ENCODE measurements at places on chromosomes 16 and 17. TPM values are rescaled to one million over a fixed set of nuclear protein-coding genes. Genes with fewer than 3 reads are reported as not detected.

- H3K4me1 ChIP-seq = peaks cover 32% of the 10 kb centered on the region
- DNase-seq = peak; percentile 24
These were observed 549 bp downstream of the SLC26A11 start for GRCh38 chr17:80220736-80221215.

DNA sequence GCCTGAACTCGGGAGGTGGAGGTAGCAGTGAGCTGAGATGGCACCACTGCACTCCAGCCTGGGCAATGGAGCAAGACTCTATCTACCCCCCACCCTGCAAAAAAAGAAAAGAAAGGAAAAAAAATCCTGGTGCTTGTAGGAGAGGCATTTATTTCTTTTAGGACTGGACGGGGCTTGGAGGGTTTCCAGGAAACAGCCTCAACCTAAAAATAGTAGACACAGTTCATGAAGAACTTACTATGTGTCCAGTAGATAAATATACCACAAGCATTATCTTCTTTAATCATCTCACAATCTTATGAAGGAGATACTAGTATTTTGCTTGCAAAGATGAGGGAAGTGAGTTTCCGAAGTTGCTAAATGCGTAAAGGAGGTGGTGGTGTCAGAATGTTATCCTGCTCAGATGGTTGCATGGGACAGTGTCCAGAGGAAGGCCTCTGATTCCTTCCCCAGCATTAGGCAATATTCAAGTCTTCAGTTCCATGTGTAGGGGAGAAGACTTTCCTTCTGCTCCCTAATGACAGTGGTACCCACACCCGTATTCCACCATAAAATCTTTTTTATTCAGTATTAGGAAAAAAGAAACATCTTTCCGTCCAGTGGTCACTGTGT lies 263.2 kb downstream of the WWOX start:
- H3K36me3 ChIP-seq = no peaks in the 10 kb centered on the region
- H3K27ac ChIP-seq = no peak overlapping the region
- no peak for DNase-seq

GRCh38 chr17:28811651-28812090 lies 30.9 kb downstream of the FAM222B start:
- peak overlapping the region; percentile 95 for H3K27ac ChIP-seq
- H3K4me1 ChIP-seq = peaks cover 31% of the 10 kb centered on the region
- H3K36me3 ChIP-seq = no peaks in the 10 kb centered on the region
- no peaks in the 10 kb centered on the region for H3K27me3 ChIP-seq
- H3K4me3 ChIP-seq = peak overlapping the region; percentile 99
- DNase-seq = no peak

GRCh38 chr17:83179374-83179773 lies 100.0 kb downstream of the METRNL start:
- no peaks in the 10 kb centered on the region for H3K27me3 ChIP-seq
- H3K27ac ChIP-seq = no peak overlapping the region
- no peak for DNase-seq
- H3K4me1 ChIP-seq = no peaks in the 10 kb centered on the region
- H3K36me3 ChIP-seq = no peaks in the 10 kb centered on the region

GRCh38 chr17:29945281-29945680 lies 3.8 kb downstream of the EFCAB5 start:
- no peak overlapping the region for H3K4me3 ChIP-seq
- H3K4me1 ChIP-seq = no peaks in the 10 kb centered on the region
- DNase-seq = no peak
- no peak overlapping the region for H3K27ac ChIP-seq
- H3K36me3 ChIP-seq = no peaks in the 10 kb centered on the region
- H3K27me3 ChIP-seq = no peaks in the 10 kb centered on the region

DNA sequence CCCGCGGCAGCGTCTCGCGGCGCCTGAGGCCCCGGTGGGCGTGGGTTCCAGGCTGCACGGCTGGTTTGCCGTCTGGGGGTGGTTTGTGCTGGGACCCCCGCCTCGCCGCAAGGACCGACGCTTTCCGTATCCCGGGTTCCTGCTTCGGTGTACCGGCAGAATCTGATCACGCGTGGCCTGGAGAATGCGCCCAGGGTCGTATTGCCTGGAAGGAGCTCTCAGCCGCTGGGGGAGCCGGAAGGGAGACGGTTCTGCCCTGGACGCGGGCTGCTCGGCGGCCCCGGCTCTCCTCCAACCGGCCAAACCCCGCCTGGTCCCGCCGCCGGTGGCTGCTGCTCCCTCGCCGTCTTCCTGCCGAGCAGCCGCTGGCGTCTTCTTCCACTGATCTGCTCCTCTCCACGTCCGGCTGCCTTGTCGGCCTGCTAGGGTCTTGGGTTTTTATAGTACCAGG lies 39.8 kb downstream of the ZNF778 start:
- peaks cover 13% of the 10 kb centered on the region for H3K4me1 ChIP-seq
- no peak overlapping the region for H3K27ac ChIP-seq
- H3K36me3 ChIP-seq = no peaks in the 10 kb centered on the region
- H3K4me3 ChIP-seq = no peak overlapping the region
- H3K27me3 ChIP-seq = no peaks in the 10 kb centered on the region

DNA sequence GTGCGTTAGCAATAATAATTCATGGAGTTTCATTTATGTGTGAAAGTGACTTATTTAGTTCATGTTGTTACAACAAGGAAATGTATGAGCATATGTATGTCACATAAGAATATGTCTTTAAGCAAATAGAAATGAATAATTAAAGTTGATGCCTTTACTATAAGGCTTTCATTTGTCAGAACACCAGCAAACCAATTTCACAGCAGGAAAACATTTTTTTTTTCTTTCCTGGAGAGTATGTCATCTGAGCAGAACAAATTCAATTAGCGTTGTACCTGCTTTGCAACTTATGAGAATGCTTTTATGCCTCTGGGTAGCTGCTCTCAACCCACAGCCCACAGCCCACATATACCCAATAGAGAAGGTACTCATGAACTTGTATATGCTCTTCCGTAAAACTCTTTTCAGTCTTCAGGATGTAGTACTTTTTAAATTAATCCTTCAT lies 26.3 kb upstream of the APOH start:
- no peak overlapping the region for H3K4me3 ChIP-seq
- no peak for DNase-seq
- H3K4me1 ChIP-seq = no peaks in the 10 kb centered on the region
- no peaks in the 10 kb centered on the region for H3K27me3 ChIP-seq

GRCh38 chr16:11400076-11400475 lies 54.8 kb downstream of the RMI2 start:
- H3K4me1 ChIP-seq = peaks cover 22% of the 10 kb centered on the region
- no peak overlapping the region for H3K27ac ChIP-seq
- H3K36me3 ChIP-seq = no peaks in the 10 kb centered on the region
- H3K27me3 ChIP-seq = no peaks in the 10 kb centered on the region

DNA sequence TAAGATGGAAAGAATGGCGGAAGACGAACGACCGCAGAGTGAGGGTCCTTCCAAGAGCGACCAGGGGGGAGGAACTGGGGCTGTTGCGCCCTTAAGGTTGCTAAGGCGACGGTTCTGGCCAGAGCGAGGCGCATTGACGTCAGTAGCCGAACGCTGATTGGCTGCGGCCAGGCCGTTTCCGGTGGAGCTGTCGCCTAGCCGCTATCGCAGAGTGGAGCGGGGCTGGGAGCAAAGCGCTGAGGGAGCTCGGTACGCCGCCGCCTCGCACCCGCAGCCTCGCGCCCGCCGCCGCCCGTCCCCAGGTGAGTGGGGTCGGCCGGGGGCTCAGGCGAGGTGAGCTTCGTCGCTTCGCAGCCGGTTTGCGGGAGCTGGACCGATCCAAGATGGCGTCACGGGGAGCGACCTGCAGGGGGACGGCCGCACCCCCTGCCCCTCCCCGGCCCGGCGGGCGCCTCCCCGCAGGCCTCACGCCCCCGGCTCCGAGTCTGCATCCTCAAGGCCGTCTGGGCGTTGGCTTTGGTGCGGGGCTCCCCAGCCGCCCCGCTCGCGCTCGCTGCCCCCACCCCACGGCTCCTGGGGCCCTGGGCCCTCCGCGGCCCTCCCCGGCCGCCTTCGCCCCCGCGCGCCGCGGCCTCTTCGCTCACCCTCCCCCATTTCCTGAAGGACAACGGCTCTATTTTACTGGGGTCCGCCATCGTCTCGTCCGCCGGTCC lies at the start of gene PRKAR1A:
Gene PRKAR1A (plus strand): TSS at position 184 of the 713 bp plus-strand sequence. CDS start 2,970 bp downstream, outside the sequence.
- peaks cover 27% of the 10 kb centered on the region for H3K4me1 ChIP-seq
- peaks cover 4% of the 10 kb centered on the region for H3K36me3 ChIP-seq
- peak within 1 kb of the TSS; percentile 95 for H3K27ac ChIP-seq
- peak within 1 kb of the TSS; percentile 92 for H3K4me3 ChIP-seq
- peak; percentile 95 for DNase-seq
- H3K27me3 ChIP-seq = no peaks in the 10 kb centered on the region

- H3K4me1 ChIP-seq = no peaks in the 10 kb centered on the region
- DNase-seq = no peak
- H3K4me3 ChIP-seq = no peak overlapping the region
- H3K27me3 ChIP-seq = no peaks in the 10 kb centered on the region
- no peaks in the 10 kb centered on the region for H3K36me3 ChIP-seq
These were observed 69.8 kb downstream of the TMEM100 start for GRCh38 chr17:55652825-55653224.

DNA sequence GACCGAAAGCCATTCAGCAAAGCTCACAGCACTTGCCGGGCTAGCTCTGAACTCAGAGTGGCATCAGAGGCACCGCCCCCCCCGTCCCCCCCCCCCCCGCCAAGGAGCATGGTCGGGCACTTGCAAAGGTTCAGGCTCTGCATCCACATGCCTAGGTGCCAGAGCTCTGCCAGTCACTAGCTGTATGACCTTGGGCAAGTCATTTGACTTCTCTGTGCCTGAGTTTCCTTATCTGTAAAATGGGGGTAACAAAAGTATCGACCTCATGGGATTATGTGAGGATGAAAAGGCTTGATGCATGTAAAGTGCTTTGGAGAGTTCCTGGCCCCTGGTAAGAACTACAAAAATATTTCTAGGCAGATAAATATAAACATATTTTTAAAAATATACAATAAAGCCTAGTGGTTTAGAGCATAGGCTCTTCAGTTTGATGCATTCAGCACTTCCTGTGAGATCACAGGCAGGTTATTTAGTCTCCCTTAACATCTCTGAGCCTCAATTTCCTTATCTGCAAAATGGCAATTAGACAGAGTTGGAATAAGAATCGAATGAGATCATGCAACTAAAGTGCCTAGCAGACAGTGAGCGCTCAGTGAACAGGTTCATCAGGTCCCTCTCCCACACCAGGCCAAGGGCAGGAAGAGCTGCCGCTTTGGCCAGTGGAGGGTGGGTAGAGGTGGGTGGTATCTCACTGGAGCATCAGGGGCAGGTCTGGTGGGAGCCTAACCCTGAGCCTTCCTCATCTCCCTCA lies 117.2 kb downstream of the CYLD start:
- DNase-seq = no peak
- H3K27me3 ChIP-seq = no peaks in the 10 kb centered on the region
- no peaks in the 10 kb centered on the region for H3K4me1 ChIP-seq
- no peaks in the 10 kb centered on the region for H3K36me3 ChIP-seq
- no peak overlapping the region for H3K4me3 ChIP-seq

The TBC1D3 gene
- total RNA-seq = not detected

The GRAPL gene
- not detected for total RNA-seq

The CLEC18B gene
- total RNA-seq = not detected

The KRTAP17-1 gene
- not detected for total RNA-seq

The KRTAP1-1 gene
- total RNA-seq = not detected

The HOXB4 gene
- 2.3 TPM for total RNA-seq

The PPP1R1B gene
- total RNA-seq = 38.4 TPM

The VASN gene
- total RNA-seq = 22.1 TPM
